ENCODE measurements at places on chromosomes 7 and 10.

GRCh38 chr10:58791137-58791536 lies 278.5 kb downstream of the BICC1 start:
- no peak for DNase-seq
- no peak overlapping the region for H3K4me3 ChIP-seq
- H3K27me3 ChIP-seq: no peaks in the 10 kb centered on the region
- H3K36me3 ChIP-seq: no peaks in the 10 kb centered on the region
- no peaks in the 10 kb centered on the region for H3K4me1 ChIP-seq

- H3K27me3 ChIP-seq: peaks cover 6% of the 10 kb centered on the region
- peaks cover 10% of the 10 kb centered on the region for H3K36me3 ChIP-seq
- peaks cover 16% of the 10 kb centered on the region for H3K4me1 ChIP-seq
- no peak for DNase-seq
These were observed 108.4 kb upstream of the FAM3C start for GRCh38 chr7:121504482-121504881.

GRCh38 chr7:84339306-84339705 lies 144.7 kb upstream of the SEMA3A start:
- no peaks in the 10 kb centered on the region for H3K36me3 ChIP-seq
- no peak for DNase-seq
- no peak overlapping the region for H3K4me3 ChIP-seq
- H3K4me1 ChIP-seq: no peaks in the 10 kb centered on the region
- no peak overlapping the region for H3K27ac ChIP-seq

- peak; percentile 7 for DNase-seq
- no peak overlapping the region for H3K4me3 ChIP-seq
- H3K27ac ChIP-seq: no peak overlapping the region
- no peaks in the 10 kb centered on the region for H3K27me3 ChIP-seq
These were observed 118.5 kb downstream of the VTI1A start for GRCh38 chr10:112565434-112566053.

DNA sequence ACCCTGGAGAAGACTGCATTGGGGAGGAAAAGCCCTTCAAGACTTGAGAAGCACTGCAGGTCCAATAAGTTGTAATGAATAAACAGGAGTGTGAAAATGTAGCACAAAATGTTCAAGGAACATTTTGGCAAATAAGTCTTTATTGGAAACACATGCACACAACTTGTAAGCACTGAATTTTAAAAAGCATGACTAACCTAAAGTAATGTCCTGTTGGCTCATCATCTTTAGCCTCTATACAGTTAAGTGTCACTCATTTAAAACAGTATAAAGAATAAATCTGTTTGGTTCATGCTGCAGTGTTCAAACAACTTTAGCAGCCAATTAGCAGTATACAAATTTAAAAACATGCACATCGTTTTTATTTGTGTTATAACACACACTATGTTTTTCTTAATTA lies 108.6 kb downstream of the CDK6 start:
- H3K4me3 ChIP-seq: no peak overlapping the region
- no peaks in the 10 kb centered on the region for H3K27me3 ChIP-seq
- DNase-seq: no peak
- H3K27ac ChIP-seq: no peak overlapping the region
